ENCODE measurements at places on chromosomes 4 and X. TPM values are rescaled to one million over a fixed set of nuclear protein-coding genes. Genes with fewer than 3 reads are reported as not detected.
A peak's percentile ranks its signal among the peaks of the same experiment; 100 is the strongest.

GRCh38 chrX:77160301-77160700 is 286.9 kb upstream of the FGF16 start:
- no peak for DNase-seq

GRCh38 chr4:25440478-25441030 is 63.5 kb downstream of the ANAPC4 start:
- DNase-seq: no peak

The APBB2 gene
- 11.0 TPM for total RNA-seq

- DNase-seq: no peak
Observed at GRCh38 chr4:98506462-98507132, 151.8 kb downstream of the TSPAN5 start.

GRCh38 chr4:92497141-92497540 is 193.4 kb downstream of the GRID2 start:
- DNase-seq: no peak

- DNase-seq: no peak
Observed at GRCh38 chr4:67204441-67204840, 340.9 kb downstream of the CENPC start.

DNA sequence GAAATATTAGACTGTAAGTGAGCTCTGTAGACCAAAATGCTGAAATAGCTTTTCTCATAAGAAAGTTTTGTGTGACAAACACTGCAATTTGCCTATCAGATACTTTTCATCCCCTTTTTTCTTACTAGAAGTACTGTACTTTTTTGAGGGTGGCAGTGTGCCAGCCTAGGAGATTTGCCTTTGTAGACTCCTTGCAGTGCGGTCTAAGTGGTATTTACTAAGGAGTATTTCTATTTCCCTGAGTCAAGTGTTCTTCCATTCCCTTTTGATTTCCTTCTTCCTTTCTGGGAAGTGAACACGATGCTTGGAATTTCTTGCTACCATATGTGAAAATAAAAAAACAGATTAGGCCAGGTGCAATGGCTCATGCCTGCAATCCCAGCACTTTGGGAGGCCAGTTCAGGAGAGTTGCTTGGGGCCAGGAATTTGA is 34.6 kb downstream of the PDLIM5 start:
- no peak for DNase-seq

- DNase-seq: no peak
Observed at GRCh38 chrX:53133400-53133799, 39.5 kb downstream of the KANTR start.

GRCh38 chr4:1870328-1870577 is 940 bp upstream of the NSD2 start:
- DNase-seq: peak; percentile 83

GRCh38 chr4:47642191-47642830 is 157.2 kb downstream of the ATP10D start:
- DNase-seq: no peak

GRCh38 chr4:139736274-139736660 is 70.6 kb downstream of the MGST2 start:
- no peak for DNase-seq

The PRDX4 gene
- 83.2 TPM for total RNA-seq

Data from activated T-helper 1 cell treated with anti-CD3 and anti-CD28 coated beads, Interleukin-12 subunit alpha, Interleukin-12 subunit beta, Interleukin-2, Interleukin-4 antibody, amounts not matched to agents 30 ng/mL and 10 ng/mL and 1 ng/mL, durations not matched to agents 14 hours and 24 hours and 36 hours (primary cell).